Activated CD8-positive, alpha-beta memory T cell treated with anti-CD3 and anti-CD28 coated beads for 48 hours (primary cell): ENCODE measurements at places on chromosomes 12 and 14.

DNA sequence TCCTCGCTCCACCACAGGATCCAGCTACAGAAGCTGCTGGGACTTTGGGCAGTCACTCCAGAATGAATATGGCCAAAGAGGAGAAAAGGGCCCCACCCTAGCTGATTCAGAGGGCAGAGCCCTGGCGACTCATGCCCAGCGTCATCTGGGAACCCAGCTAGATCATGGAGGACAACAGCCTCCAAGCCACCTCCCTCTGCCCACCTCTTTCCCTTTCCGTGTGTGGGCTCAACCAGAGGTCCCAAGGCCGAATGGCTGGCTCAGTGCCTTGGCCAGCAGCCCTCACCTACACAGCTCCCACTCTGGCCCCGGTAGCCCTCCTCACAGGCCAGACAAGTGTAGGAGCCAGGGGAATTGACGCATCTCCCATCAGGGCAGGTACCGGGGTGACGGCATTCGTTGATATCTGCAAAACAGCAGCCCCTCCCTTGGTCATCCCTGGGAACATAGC lies 17.4 kb downstream of the ISCA2 start:
- DNase-seq: no peak

- DNase-seq: no peak
Measured at GRCh38 chr12:65845751-65846537, 21.7 kb downstream of the HMGA2 start.

GRCh38 chr12:5268424-5269210 lies 163.3 kb upstream of the NTF3 start:
- DNase-seq: no peak

DNA sequence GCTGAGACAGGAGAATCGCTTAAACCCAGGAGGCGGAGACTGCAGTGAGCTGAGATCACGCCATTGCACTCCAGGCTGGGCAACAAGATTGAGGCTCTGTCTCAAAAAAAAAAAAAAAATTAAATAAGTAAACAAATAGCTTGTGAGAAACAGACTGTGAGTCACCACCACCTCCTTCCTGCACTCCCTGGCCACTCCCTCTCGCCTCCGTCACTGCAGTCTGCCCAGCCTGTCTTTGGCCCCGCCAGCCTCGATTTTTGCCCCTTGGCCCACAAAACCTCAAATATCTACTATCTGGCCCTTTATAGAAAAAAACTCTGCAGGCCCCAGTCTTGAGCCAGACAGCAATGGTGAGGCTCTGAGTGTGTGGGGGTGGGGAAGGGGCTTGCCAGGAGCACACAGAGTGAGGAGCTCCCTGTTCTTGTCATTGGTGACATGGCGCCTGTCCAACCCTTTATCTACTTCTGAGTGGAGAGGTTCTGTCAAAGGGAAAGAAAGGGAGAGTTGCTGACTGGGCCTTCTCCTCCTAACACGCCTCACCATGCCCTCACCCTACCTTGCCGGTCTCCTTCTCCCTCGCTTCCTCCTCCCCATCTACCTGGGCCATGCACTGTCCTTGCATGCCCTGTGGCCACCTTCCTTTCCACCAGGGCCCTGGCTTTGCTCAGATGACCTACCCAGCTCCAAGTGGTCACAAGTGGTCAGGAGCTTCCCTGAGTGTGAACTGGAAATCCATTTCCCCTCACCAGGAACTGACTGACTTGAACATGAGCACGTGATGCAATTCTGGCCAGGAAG lies 22.1 kb downstream of the LGMN start:
- DNase-seq: no peak

- DNase-seq: no peak
Measured at GRCh38 chr12:30286345-30286926, 409.2 kb downstream of the IPO8 start.

DNA sequence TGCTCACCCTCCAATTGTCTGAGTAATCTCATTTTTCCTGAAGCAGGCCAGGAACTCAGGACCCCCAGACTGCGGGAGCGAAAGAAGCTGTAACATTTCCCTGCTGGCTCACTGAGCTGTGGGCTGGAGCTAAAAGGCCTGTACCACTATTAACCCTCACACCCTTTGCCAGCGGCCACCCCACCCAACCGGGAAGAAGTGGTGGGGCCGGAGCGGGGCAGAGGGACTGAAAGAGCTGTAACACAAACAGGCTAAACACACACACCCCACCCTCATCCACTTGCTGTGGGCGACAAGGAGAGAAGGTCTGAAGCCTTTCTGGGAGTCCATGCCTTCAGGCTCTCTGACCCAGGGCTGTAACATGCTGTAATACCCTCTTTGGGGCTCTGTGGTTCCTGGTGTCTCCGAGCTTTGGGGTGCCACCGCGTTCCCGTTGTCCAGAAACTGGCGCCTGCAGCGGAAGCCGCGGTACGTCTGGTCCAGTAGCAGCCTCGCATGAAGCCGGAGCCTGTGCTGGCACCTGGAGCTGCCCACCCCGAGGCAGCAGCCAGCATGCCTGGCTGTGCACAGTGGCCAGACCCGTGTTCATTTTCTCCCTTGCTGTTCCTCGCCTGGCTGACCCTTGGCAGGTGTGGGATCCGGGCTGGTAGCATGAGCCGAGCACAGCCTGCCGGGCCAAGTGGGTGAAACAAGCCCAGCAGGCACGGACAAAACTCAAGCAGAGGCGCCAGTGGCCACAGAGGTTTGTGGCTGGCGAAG lies 345.5 kb upstream of the MGAT4C start:
- DNase-seq: no peak

DNA sequence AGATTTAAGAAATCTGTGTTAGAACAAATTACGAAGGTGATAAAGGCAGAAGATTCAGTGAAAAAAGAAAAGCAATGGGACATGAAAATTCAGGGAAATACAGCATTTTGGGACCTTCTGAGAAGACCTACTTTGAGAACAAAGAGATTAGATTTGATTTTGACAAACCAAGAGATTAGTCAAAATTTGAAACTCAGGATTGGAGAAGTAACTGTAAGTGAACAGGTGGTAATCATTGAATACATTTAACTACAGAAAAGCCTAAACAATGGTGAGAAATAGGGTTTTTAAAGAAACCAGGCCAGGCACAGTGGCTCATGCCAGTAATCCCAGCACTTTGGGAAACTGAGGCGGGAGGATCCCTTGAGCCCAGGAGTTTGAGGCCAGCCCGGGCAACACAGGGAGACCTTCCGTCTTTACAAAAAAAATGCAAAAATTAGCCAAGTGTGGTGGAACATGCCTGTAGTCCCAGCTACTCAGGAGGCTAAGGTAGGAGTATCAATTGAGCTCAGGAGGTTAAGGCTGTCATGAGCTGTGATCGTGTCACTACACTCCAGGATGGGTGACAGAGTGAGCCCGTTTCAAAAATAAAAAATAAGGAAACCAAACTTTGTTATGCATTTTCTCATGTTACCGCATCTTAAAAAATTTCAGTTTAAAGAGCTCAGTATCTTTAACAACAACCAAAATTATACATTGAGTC lies 8.9 kb upstream of the SAV1 start:
- no peak for DNase-seq

GRCh38 chr12:114045349-114045748 lies 79.2 kb upstream of the RBM19 start:
- DNase-seq: no peak

- no peak for DNase-seq
Measured at GRCh38 chr14:60116181-60116580, 24.5 kb downstream of the PCNX4 start.

DNA sequence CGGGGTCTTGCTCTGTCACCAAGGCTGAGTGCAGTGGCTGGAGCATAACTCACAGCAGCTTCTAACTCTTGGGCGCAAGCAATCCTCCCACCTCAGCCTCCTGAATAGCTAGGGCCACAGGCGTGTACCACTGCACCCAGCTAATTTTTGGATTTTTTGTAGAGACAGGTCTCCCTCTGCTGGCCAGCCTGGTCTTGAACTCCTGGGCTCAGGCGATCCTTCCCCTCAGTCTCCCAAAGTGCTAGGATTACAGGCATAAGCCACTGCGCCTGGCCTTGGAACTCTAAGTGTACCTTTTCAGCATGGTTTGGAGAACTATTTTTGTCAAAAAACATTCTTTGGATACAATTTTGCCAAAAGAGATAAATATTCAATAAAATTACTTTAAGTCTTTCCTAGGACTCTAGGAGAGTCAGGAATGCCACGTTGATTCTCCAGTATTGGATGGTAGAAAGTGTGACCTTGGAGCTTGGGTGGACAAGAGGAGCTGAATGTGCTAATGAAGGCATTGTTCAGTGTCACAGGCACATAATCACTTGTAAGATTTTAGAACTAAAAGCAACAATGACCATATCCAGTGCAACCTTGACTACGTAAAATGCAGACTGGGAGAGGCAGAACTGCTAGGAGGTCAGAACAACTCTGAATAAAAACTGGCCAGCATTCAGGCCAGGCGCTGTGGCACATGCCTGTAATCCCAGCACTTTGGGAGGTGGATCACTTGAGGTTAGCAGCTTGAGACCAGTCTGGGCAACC lies 2.8 kb downstream of the SRSF9 start:
- DNase-seq: no peak

DNA sequence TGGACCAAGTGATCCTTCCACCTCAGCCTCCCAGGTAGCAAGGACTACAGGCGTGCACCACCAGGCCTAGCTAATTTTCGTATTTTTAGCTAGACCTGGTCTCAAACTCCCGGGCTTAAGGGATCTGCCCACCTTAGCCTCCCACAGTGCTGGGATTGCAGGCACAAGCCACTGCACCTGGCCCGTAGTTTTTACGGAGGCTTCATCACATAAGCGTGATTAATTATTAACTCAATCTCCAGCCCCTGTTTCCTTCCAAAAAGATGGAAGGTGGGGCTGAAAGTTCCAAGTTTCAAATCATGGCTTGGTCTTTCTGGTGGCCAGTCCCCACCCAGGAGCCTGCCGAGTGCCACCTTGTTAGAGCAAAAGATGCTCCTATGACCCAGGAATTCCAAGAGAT lies 22.5 kb upstream of the HIF1A start:
- no peak for DNase-seq

GRCh38 chr14:59087240-59087639 lies 101.2 kb upstream of the DAAM1 start:
- DNase-seq: no peak

- no peak for DNase-seq
Measured at GRCh38 chr14:56738020-56738419, 72.3 kb downstream of the OTX2 start.

DNA sequence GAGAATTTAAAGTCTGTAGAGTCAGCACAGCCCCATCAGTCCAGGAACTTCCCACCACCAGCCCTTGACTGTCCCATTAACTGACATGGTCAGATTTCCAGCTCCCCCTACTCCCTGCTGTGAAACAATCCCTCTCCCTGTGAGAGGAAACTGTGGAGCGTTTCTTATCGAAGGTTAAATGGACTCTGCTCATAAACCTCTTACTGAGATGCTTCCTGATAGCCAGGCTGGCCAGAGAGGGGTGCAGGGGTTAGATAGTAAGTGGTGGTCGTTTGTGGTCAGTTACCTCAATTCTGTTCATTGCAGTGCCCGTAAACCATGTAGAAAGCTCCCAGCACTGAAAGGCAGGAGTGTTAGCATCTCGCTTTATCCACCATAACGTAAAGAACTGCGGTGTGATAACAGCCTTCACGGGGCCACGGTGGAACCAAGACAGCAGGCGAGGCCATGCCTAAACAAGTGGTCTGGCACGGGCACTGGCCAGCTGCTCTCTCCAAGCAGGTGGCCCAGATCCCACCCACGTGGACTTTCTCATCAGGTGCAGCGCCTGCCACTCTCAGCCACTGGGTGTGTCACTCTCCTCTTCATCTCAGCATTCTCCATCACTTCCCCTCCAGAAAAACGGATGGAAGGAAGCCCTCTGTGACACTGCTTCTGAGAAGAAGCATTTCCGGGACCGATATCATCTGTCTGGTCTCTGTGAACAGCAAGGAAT lies 102.2 kb downstream of the FBXL14 start:
- DNase-seq: no peak

- DNase-seq: no peak
Measured at GRCh38 chr12:117809509-117809908, 159.3 kb downstream of the KSR2 start.

DNA sequence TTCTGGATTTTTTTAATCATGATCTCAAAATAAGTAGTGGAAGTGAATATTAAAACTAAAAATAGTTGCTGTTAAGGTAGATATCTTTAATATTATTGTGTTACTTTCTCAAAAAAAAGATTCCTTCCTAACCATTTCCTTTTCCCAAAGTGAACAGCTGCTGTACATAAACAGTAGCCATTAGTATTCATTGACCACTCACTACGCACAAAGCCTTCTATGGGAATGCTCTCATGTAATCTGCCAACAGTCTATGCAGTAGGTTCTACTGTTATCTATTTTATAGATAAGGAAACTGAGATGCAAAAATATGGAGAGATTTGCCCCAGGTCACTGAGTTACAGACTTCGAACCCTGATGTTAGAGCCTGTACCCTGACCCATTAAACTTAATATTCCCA lies 32.1 kb downstream of the ZFP36L1 start:
- DNase-seq: no peak

DNA sequence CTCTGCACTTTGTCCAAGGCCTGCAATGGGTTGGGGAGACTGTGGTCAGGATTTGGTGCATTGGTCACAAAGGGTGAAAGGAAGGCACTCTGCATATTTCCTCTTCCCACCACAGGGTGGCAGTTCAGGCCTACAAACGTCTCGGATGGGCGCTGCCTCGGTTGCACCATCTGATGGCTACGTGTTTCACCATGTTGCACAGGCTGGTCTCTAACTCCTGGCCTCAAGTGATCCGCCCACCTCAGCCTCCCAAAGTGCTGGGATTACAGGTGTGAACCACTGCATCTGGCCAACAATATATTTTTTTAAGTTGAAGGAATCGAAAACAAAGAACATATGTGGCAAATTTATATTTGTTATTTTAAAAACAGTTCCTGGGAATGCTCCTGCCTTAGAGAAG lies 35.1 kb downstream of the TMBIM6 start:
- DNase-seq: no peak

GRCh38 chr14:105015905-105016304 lies 5.0 kb downstream of the CDCA4 start:
- DNase-seq: no peak

- no peak for DNase-seq
Measured at GRCh38 chr14:37413050-37413449, 182.0 kb downstream of the FOXA1 start.

GRCh38 chr12:47910486-47910885 lies 5.7 kb upstream of the VDR start:
- DNase-seq: no peak

GRCh38 chr12:27618836-27619235 lies 77.4 kb upstream of the REP15 start:
- no peak for DNase-seq

GRCh38 chr12:79956896-79957295 lies 22.0 kb upstream of the PPP1R12A start:
- no peak for DNase-seq

- no peak for DNase-seq
Measured at GRCh38 chr12:49777341-49777740, 36.0 kb downstream of the TMBIM6 start.

- no peak for DNase-seq
Measured at GRCh38 chr12:45278447-45278846, 62.6 kb downstream of the ANO6 start.

DNA sequence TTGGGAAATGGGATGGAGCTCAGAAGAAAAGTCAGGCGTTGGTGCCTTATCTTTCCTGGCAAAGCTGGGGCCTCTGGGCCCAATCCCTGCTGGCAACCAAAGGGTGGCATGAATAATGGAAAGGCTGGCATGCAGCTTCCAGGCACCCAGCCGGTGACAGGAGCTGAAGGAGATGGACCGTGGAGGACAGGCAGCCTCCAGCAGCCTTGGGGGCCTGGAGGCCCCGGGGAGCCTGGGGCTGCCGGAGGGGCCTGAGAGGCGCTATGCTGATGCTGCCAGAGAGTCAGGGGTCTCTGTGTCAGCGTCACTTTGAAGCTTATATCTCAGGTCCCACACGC lies 38.2 kb upstream of the EML1 start:
- DNase-seq: no peak

GRCh38 chr14:69701857-69702256 lies 65.1 kb upstream of the SRSF5 start:
- no peak for DNase-seq

- no peak for DNase-seq
Measured at GRCh38 chr12:93125126-93125525, 196.0 kb upstream of the EEA1 start.
